Esophagus squamous epithelium (tissue), 5 donors: ENCODE measurements at places on chromosomes 2 and 18.

- DNase-seq: no peak
Observed at GRCh38 chr2:28327956-28328922, 64.4 kb upstream of the FOSL2 start.

DNA sequence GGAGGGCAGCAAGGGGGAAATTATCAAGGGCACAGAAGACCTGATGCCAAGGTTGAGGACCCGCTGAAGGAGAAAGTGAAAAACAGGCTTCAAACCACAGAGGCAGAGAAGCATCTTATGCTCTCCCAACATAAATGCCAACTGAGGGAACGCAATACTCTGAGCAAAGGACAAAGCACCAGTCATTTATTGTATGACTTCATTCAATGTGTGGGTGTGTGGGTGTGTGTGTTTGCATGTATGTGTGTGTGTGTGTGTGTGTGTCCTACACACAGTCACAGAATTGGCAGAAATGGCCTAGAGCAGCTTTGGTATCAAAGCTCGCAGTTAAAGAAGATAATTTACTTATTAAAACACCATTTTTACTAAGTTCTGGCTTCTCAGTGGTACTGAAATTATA is 51.4 kb downstream of the UXS1 start:
- DNase-seq: no peak

DNA sequence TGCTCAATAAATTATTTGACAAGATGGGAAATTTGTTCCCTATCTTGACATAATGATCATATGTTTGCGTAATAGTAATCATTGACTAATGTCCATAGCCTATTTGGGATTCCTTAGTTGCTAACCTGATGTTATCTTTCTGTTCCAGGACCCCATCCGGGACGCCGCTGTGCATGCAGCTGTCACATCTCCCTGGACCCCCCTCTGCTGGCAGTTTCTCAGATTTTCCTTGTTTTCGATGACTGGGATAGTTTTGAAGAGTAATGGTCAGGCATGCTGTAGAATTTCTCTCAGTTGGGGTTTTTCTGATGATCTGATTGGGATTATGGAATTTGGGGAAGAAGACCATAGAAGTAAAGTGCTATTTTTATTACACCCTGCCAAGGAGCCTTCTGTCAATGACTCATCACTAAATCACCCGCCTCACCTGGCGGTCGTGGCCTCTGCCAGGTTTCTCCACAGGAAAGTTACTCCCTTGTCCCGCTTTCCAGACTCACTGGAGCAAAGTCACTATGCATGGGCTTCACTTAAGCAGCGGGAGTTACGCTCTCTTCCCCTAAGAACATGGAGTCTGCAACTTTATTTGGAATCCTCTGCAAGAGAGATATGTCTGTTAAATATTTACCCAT is 19.9 kb upstream of the TMEM18 start:
- no peak for DNase-seq

DNA sequence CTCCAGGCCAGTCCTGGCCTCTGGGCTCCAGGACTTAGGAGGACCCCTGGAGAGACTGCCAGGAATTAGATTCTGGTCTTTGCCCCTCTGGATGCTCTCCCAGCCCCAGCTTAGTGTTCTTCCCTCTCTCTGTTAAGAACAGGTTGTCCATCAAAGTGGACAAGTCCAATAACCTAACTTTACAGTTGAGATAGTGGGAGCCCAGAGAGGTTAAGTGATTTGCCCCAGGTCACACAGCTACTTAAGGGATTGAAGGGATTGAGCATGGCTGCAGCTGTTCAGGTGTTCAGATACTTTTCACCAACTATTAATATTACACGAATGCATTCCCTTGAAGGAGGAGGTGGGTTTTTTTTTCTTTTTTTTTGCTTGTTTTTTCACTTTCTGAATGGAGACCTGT is 57.6 kb downstream of the EDAR start:
- DNase-seq: no peak

DNA sequence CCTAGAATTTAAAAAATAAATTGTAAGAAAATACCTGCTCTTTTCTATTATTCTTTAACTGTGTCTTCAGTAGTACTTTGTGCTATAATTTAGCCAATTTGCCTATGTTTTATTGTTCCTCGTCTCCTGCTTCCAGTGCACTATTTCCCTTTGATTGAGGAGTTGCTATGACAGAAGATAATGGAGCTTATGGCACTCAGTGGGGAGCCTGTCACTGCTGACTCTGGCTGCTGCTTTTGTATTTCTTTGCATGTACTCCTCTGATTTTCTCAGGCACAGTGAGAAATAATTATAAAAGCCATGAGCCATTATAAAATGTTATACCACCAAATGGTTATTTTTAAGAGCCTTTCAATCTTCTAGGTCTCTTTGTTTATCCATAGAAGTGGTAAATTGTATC is 1310.8 kb upstream of the SLC39A10 start:
- DNase-seq: no peak

- no peak for DNase-seq
Observed at GRCh38 chr2:191114403-191114886, 36.3 kb downstream of the STAT4 start.

- no peak for DNase-seq
Observed at GRCh38 chr2:172674968-172675303, 60.7 kb upstream of the RAPGEF4 start.

- DNase-seq: no peak
Observed at GRCh38 chr2:218193701-218194100, 23.3 kb upstream of the ARPC2 start.

- no peak for DNase-seq
Observed at GRCh38 chr2:26607698-26608097, 33.5 kb downstream of the CIB4 start.

GRCh38 chr2:83342860-83343329 is 1116.2 kb downstream of the SUCLG1 start:
- DNase-seq: no peak

GRCh38 chr2:182164686-182165085 is 179.0 kb downstream of the PPP1R1C start:
- no peak for DNase-seq

GRCh38 chr18:51266773-51267172 is 69.3 kb upstream of the MEX3C start:
- DNase-seq: no peak

GRCh38 chr2:153766415-153766814 is 105.3 kb upstream of the GALNT13 start:
- no peak for DNase-seq
